ENCODE measurements at places on chromosomes 16 and 17. TPM values are rescaled to one million over a fixed set of nuclear protein-coding genes. Genes with fewer than 3 reads are reported as not detected.

- H3K36me3 ChIP-seq, result no peaks in the 10 kb centered on the region
- no peaks in the 10 kb centered on the region for H3K4me1 ChIP-seq
- H3K27me3 ChIP-seq, result peaks cover 8% of the 10 kb centered on the region
- no peak for DNase-seq
Measured at GRCh38 chr17:28511858-28512461, 5.8 kb downstream of the FOXN1 start.

DNA sequence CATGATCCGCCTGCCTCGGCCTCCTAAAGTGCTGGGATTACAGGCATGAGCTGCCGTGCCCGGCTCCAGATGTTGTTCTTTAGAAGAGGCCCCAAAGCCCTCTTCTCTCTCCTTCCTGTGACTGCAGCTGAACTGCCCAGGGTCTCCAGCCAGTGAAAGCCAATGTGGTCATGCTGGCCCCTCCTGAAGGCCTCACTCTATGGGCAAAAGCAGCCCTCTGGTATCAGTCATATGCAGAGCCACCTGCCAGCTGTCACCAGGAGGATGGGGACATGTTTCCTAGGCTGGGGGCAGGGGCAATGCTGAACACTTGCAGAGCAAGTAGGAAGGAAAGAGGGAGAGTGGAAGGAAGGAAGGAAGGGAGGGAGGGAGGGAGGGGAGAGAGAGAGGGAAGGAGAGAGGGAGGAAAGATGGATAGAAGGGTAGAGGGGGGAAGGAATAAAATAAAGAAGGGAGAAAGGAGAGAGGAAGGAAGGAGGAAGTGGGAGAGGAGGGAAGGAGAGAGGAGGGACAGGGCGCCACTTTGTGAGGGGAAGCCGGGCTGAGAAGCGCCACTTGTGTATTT, 36.0 kb downstream of the SOCS3 start:
- no peaks in the 10 kb centered on the region for H3K4me1 ChIP-seq
- H3K4me3 ChIP-seq, result no peak overlapping the region
- no peak for DNase-seq
- peak overlapping the region; percentile 80 for H3K27ac ChIP-seq
- no peaks in the 10 kb centered on the region for H3K27me3 ChIP-seq
- H3K36me3 ChIP-seq, result no peaks in the 10 kb centered on the region

TBC1D3G gene
- total RNA-seq, result not detected

GRCh38 chr16:58862334-58863021, 128.4 kb upstream of the GOT2 start:
- no peak overlapping the region for H3K4me3 ChIP-seq
- peak overlapping the region; percentile 26 for H3K27ac ChIP-seq
- H3K4me1 ChIP-seq, result no peaks in the 10 kb centered on the region
- DNase-seq, result no peak

GRCh38 chr16:25553711-25554436, 137.9 kb upstream of the HS3ST4 start:
- no peak for DNase-seq
- no peaks in the 10 kb centered on the region for H3K27me3 ChIP-seq
- no peaks in the 10 kb centered on the region for H3K4me1 ChIP-seq
- H3K27ac ChIP-seq, result no peak overlapping the region

GRCh38 chr16:62933929-62934328, 897.7 kb upstream of the CDH8 start:
- no peak for DNase-seq
- H3K27me3 ChIP-seq, result no peaks in the 10 kb centered on the region
- H3K36me3 ChIP-seq, result no peaks in the 10 kb centered on the region
- no peak overlapping the region for H3K4me3 ChIP-seq

GRCh38 chr16:31186930-31187807, 7.2 kb downstream of the FUS start:
- H3K4me3 ChIP-seq, result no peak overlapping the region
- H3K4me1 ChIP-seq, result peaks cover 7% of the 10 kb centered on the region
- no peaks in the 10 kb centered on the region for H3K36me3 ChIP-seq
- no peak overlapping the region for H3K27ac ChIP-seq

- H3K36me3 ChIP-seq, result no peaks in the 10 kb centered on the region
- H3K4me3 ChIP-seq, result no peak overlapping the region
- H3K4me1 ChIP-seq, result peaks cover 8% of the 10 kb centered on the region
Measured at GRCh38 chr17:36598951-36599401, 2.4 kb upstream of the MRM1 start.
